ENCODE measurements at places on chromosomes 2 and 18.

DNA sequence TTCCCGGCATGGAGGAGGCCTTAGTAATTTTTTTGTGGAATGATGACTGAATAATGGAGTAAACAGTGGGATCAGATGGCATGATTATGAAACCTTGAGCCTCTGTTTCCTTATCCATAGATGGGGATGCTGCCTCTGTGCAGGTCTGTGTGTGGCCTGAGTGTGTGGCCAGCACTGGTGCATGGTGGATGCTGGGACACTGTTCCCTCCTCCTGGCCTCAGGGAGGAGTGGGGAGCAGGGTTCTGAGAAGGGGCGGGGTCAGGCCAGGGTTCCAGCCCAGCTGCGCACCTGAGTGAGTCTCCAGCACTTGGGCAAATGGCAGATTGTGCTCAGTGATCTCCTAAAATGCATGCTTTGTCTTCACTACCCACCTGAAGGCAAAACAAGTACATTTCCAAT lies 66.4 kb downstream of the DCDC2C start:
- DNase-seq: no peak

GRCh38 chr2:11365096-11365879 lies 20.9 kb upstream of the ROCK2 start:
- no peak for DNase-seq

DNA sequence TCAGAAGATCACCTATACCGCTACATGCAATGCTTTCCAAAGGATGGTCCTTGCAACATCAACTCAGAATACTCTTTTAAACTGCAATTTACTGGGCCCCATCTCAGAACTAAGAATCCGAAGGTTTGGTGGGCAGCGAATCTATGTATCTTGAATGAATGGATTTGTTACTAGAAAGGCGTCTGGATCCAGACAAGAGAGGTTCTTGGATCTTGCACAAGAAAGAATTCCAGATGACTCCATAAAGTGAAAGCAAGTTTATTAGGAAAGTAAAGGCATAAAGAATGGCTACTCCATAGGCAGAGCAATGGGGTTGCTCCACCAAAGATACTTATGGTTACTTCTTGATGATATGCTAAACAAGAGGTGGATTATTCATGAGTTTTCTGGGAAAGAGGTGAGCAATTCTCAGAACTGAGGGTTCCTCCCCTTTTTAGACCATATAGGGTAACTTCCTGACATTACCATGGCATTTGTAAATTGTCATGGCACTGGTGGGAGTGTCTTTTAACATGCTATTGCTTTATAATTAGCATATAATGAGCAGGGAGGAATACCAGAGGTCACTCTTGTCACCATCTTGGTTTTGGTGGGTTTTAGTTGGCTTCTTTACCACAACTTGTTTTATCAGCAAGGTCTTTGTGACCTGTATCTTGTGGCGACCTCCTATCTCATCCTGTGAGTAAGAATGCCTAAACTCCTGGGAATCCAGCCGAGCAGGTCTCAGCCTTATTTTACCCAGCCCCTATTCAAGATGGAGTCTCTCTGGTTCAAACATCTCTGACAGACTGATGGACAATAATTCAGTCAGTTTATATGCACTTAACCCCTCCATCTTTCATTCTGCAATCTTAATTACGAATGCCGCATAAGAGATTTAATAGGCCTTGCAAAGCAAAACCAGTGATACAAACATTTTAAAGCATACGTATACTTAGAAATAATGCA lies 7.5 kb upstream of the RMDN2 start:
- DNase-seq: no peak

GRCh38 chr2:72747344-72747743 lies 78.5 kb downstream of the EXOC6B start:
- no peak for DNase-seq

- DNase-seq: no peak
These were observed 293.2 kb upstream of the EPAS1 start for GRCh38 chr2:46003903-46004473.

DNA sequence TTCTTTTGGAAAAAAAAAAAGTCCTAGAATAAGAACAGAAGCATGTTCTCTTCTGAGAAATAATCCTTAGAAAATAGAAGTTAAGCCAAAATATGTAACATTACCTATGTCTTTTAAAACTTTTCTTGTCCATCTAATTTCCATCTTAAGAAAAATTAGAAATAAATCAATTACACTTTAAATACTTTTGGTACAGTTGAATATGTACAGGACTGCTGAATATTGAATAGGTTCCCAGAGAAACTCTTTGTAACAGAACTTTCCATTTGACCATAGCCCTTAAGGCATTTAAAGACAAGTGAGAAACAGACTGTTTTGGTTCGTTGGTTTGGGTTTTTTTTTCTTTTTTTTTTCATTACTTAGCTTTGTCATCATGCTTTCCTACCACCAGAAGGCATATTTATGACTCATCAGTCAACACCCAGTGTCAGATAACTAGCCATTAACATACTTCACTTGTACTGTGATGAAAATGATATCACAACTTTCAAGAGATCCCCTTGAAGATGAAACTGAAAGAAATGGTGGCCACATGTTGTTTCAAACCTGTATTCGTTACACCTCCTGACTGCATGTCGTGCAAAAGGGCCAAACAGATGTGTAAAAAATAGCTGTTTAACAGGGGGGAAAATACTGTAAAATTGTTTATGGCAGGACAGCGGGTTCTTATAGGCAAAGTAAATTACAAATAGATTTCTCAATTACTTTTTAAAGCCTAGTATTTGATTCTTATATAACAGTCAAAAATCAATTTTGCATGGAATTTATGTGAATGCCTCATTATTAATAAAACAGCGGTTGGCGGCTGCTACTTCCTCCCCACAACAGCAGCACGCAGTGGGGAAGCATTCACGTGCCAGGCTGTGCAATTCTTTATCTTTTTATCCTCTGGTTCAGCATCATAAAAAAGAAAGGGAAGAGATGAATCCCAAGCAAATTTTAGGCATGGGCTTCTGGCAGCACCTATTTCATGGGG lies 280.7 kb upstream of the HNRNPA3 start:
- peak; percentile 24 for DNase-seq

DNA sequence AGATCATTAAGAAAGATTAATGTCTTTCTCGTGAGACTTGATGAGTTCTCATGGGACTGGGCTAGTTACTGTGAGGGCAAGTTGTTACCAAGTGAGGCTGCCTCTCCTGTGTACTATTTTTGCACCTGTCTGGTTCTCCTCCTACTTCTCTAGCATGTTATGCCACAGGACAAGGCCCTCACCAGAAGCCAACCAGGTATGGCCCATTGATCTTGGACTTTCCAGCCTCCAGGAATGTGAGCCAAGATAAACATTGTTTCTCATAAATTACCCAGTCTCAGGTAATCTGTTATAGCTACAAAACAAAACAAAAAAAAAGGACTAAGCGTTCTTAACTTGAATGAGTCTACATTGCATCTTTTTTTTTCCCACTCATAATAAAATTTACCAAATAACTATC lies 184.1 kb downstream of the CDH7 start:
- DNase-seq: no peak

DNA sequence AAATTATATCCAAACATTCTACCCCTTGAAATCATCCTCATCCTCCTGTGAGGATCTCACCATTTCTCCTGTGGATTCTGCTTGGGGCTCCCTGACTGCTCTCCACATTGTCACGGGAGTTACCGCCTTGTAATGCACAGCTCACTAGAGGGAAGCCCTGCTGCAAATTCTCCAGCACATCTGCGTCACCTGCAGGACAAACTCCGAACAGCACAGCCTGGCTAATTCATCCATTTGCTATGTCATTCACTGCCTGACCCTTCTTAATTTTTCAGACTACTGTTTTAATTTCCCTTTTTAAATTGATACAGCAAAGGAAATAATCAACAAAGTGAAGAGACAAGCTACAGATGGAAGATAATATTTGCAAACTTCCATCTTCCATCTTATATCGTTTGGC lies 627.4 kb downstream of the FBXO15 start:
- DNase-seq: no peak

GRCh38 chr2:101109451-101110118 lies 41.6 kb downstream of the TBC1D8 start:
- DNase-seq: no peak

- no peak for DNase-seq
These were observed 24.1 kb downstream of the RBM43 start for GRCh38 chr2:151237422-151238025.

GRCh38 chr2:228747483-228747882 lies 523.6 kb downstream of the PID1 start:
- DNase-seq: no peak

DNA sequence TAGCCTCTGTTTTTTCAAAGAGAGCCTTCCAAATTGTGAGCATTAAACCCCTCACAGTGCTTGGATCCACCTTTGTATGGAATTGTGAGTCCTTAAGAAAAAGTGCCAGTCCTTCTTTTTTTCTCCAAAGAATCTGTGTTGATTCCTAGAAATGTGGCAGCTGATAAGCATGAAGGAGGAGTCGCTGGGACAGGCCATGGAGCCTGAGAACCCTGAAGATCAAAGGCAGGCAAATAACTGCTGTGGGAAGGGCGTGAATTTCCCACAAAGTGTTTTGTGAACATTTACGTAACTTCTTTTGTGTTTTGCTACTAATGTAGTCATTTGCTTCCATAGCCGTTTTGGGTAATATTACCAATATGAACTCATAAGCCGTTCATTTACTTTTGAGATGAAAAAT lies 27.7 kb upstream of the CHMP1B start:
- DNase-seq: no peak

GRCh38 chr2:237058423-237058822 lies 27.3 kb upstream of the COPS8 start:
- no peak for DNase-seq

DNA sequence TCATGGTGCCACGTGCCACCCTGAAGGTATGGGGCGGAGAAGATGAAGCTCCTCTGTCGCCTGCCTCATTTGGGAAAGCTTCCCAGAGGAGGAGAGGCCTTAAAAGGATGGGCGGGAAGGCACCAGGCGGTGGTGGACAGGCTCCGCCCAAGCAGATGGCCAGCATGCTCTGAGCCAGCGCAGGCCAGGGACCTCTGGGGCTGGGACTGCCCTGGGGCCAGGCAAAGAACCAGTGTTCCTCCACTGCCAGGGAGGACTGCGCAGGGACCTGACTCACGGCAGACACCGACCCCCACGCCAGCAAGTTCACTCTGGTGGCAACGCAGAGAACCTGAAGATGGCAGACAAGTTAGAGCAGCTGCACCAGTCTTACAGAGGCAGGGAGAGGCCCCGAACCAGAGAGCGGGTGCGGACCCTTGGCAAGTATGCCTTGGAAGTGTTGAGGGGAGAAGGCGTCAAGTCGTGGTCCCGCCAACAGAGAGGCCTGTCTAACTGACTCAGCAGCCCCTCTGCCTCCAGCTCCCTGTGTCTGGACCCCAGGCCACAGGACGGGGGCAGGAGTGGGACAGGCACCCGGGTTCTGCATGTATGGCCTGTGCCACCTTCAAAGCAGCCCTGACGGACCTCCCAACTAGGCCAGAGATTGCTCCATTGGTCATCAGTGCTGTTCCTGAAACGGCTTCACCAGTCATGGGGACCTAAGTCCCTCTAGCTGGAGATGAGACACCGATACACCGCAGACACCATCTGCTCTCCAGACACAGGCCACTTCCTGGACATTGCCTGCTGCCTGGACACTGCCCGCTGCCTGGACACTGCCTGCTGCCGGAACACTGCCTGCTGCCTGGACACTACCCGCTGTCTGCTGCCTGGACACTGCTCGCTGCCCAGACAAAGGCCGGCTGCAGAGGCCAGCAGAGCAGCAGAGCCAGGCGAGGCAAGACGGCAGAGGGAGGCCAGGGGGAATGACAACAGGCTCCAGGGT lies 124.7 kb downstream of the HDAC4 start:
- peak; percentile 70 for DNase-seq

DNA sequence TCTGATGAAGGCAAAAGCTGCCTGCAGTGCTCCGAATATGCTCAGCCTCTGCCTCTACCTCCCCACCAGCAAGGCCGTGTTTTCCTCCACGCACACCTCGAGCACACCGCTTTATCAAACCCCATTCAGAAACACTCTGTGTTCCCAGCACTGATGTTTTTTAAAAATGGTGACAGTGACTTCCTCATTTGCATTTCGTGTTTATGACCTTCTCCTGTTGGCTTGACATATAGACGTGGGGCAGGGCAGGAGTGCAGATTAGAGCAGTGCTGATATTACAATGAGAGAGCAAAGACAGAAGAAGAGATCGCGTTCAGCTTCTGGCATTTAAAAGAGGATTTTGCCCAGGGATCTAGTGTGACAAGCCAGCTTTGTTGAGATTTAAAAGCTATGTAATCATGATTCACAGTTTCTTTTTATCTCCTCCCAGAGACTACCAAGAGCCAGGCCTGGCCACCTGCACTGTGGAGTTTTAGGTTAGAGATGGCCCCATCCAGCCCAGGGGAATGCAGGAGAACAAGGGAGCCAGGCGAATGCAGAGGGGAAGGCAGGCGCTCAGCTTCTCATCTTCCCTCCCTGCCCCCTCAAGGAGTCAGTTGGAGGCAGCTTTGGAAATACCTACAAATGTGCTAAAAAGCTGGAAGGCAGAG lies 61.5 kb upstream of the NEDD4L start:
- DNase-seq: no peak

- no peak for DNase-seq
These were observed 59.0 kb upstream of the SPATS2L start for GRCh38 chr2:200247494-200247893.

GRCh38 chr2:198040835-198041234 lies 236.4 kb downstream of the PLCL1 start:
- no peak for DNase-seq

- peak; percentile 16 for DNase-seq
These were observed 13.0 kb downstream of the VPS4B start for GRCh38 chr18:63409301-63409700.

GRCh38 chr18:8754995-8755960 lies 49.9 kb downstream of the MTCL1 start:
- no peak for DNase-seq

DNA sequence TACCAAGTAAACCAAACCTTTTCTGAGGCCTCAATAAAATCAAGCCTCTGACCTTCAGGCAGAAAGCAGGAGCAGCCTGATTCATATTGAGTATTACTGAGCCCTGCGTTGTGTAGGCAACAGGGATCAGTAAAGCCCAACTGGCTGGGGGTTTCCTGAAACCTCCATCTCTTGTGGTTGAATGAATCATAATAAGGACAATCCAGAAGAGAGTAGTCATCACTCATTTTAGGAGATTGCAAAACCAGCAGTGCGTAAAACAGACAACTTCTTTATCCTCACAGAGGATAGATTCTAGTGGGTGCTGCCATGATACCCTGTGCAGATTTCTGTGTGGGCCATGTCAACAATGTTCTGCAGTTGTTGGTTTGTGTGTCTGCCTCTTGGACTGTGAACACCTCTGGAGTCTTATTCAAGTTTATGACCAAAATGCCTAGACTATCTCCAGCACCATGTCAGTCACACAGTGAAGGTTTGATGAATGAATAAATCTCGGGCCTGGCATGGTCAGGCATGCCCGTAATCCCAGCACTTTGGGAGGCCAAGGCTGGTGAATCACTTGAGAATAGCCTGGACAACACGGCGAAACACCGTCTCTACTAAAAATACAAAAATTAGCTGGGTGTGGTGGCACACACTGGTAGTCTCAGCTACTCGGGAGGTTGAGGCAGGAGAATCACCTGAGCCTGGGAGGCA lies 51.8 kb upstream of the RAB27B start:
- DNase-seq: peak; percentile 98

- no peak for DNase-seq
These were observed 27.0 kb downstream of the IMPA2 start for GRCh38 chr18:12008181-12008767.

Measured in fibroblast of the conjunctiva (primary cell).